HTR-8/SVneo (cell line): ENCODE measurements at places on chromosomes 2 and 18.

GRCh38 chr2:133956434-133956935 is 297.4 kb upstream of the MGAT5 start:
- no peak for DNase-seq

DNA sequence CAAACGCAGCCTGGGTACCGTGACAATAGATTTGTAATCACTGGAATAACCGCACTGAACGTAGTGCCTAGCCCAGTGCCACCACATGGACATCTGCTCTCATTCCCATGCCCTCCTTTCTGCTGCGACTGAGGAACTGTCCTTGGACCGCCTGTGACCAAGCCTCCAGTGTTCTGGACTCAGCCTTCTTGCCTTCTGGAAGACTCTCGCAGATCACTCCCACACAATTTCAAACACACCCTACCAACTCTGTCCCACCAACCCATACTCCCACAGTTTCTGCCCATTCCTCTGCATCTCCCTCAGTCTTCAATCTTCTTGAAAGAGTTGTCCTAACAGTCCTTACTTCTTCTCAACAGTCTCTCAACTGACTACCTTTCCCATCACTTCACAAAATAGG is 2.1 kb downstream of the RNF149 start:
- no peak for DNase-seq

DNA sequence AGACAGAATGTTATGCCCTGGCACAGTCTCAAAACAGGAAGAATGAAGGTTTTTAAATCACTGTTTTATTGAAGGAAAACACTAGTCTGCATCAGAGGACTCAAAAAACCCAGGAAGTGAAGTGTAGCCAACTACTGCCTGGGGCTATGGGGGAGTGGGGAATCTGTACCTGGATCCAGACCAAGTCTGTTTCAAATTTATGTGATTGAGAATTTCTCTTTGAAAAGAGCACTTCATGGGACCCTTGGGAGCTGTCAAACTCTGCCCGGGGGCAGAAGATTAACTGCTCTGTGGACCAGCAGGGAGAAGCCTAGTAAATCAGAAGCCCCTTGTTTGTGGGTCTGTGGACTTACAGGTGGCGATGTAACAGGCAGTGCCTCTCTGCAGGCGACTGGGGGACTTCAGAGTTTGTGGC is 45.3 kb upstream of the TANC1 start:
- DNase-seq: peak; percentile 17

DNA sequence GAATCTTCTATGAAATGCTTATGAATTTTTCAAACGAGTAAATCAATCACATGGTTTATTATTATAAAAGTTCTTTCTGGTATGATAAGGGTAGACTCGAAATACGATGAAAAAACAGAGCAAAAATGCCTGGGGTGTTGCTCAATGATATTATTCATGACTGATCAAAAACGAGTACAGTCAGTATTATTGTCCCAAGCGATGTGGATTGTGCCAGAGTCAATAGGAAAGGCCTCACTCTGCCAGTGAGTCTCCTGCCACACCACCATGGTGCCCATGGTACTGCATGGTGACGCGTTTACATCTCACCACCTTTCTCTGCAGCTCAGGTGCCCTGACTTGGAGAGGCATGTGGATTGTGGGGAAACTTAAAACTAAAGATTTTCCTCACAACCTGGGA is 58.5 kb downstream of the KCTD1 start:
- no peak for DNase-seq

- DNase-seq: no peak
Measured at GRCh38 chr18:61761875-61762274, 130.9 kb downstream of the RNF152 start.

DNA sequence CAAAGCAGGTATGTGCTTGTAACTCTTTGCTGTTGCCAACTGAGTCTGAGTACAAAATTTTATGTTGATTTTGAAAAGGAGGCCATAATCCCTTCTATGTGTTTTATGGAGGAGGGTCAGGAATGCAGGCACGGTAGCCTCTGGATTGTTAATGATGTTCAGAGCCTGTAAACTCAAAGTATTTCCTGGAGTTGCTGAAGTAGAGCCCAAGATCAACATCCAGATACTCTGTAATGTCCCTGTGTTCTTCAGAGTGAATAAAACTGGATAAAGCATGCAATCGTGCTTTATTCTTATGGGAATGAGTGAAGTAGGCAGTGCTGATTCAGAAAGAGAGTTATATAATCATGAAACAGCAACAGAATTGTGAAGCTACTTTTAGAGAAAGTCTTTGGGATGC is 61.8 kb upstream of the CHRNA1 start:
- DNase-seq: no peak

- no peak for DNase-seq
Measured at GRCh38 chr2:160405077-160405867, 88.3 kb downstream of the RBMS1 start.

DNA sequence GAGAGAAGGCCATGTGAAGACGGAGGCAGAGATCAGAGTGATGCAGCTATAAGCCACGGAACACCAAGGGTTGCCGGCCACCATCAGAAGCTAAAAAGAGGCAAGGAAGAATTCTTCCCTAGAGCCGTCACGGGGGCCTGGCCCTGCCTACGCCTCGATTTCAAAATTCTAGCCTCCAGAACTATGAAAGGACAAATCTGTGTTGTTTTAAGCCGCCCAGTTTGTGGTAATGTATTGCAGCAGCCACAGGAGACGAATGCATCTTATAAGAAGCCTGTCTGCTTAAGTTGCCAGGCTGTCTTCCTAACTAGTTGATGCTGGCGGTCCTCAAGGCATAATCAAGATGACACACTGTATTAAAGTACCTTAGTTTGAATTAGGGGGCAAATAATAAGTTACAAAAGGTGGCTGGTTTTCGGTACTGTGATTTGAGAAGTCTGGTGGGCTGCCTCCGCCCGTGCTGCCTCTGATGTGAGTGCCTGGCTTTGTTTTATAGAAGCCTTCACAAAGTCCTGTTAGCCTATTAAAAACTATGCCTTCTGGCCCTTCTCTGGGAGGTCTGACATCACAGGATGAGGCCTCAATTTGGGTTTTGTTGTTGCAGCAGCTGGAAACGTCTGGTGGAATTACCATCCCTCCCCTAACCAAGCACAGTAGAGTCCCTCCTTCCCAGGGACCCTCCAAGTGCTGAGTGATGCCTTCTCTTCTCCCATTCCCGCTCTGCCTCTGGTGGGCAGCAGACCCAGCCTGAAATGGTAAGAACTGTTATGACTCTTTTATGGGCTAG is 53.6 kb downstream of the SRD5A2 start:
- no peak for DNase-seq

- DNase-seq: no peak
Measured at GRCh38 chr18:11994703-11995444, 13.6 kb downstream of the IMPA2 start.
